Activated naive CD4-positive, alpha-beta T cell treated with anti-CD3 and anti-CD28 coated beads for 36 hours (primary cell): ENCODE measurements at places on chromosomes 7 and 10. TPM values are rescaled to one million over a fixed set of nuclear protein-coding genes. Genes with fewer than 3 reads are reported as not detected.

The NUTM2B gene
- total RNA-seq = 0.49 TPM

The PLA2G12B gene
- total RNA-seq = not detected

The MYOF gene
- total RNA-seq = 10.4 TPM

The DDC gene
- total RNA-seq = 0.38 TPM

The WEE2 gene
- not detected for total RNA-seq

The FAM241B gene
- total RNA-seq = 12.3 TPM

The KLF14 gene
- total RNA-seq = not detected

The TRIM50 gene
- not detected for total RNA-seq

The OR6V1 gene
- total RNA-seq = not detected

The PWWP2B gene
- 1.5 TPM for total RNA-seq

The TSPAN13 gene
- total RNA-seq = 0.35 TPM

The CALML3 gene
- not detected for total RNA-seq

The POLD2 gene
- total RNA-seq = 270 TPM

The PPRC1 gene
- total RNA-seq = 54.6 TPM

The FRG2B gene
- total RNA-seq = not detected

The NUTM2E gene
- not detected for total RNA-seq
